GM12864 (cell line): ENCODE measurements at places on chromosomes 6 and 20.

- no peak for DNase-seq
Measured at GRCh38 chr6:81552644-81553043, 199.8 kb downstream of the TENT5A start.

DNA sequence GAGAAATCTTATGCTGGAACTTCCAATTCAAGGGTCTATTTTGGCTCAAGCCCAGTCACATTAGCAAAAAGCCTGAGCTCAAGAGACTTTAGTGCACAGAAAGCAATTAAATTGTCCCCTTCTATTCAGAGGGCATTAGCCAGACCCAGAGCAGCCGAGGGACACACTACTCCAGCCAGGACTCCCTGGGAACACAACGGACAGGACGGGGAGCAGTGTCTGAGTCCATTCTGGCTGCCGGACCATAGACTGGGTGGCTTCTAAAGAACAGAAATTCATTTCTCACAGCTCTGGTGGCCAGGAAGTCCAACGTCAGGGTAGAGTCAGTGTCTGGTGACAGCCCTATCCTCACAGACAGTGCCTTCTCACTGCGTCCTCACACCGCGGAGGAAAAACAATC, 78.4 kb downstream of the PRND start:
- no peak for DNase-seq

DNA sequence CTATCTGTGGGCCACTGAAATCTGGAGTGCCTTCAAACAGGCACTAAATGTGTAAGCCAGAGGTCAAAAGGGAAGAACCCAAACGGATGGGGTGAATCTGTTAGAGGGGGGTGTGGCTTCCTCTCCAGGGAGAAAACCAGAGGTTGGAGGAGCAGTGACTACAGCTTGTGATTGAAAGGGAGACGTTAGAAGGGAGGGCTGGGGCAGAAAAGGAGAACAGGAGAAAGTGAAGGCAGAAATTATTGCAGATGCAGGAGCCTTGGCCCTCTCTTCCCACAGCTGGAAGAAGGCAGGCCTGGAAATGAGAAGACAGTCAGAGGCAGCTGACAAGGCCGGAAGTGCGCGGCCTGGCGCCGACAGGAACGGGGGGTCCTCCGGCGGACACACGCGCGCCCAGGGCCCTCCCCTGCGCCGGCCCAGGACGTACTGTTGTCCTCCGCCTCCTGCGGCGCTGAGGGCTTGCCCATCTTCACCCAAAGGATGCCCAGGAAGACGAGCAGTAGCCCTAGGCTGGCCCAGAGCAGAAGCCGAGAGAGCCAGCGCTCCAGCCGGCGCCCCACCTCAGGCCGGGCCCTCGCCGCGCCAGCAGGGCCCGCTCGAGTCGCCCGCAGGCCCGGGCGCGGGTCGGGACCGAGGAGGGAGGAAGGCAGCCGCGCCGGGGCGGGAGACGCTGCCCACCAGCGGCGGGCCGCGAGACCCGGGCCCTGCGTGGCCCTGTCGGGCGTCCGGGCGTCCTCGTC, 806 bp downstream of the LEMD2 start:
- DNase-seq = peak; percentile 19

DNA sequence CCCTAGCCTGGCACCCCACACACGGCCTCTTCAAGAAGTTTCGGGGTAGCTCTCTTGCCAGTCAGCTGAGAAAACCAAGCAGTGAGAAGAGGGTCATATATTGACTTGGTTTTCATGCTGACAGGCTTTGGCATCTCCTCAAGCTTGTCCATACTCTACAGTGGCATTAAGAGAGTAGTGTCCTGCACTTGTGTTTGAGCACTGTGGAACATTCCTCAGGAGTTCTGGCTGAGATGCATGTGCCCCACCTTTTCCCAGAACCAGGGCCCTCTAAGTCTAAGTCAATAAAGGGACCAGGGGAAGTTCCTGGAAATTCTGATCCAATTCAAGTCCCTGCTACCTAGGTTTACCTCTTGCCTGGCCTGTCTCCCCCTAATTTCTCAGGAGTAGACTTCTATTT, 544.1 kb upstream of the FLRT3 start:
- DNase-seq = no peak

- no peak for DNase-seq
Measured at GRCh38 chr20:48339986-48340882, 487.6 kb downstream of the PREX1 start.

DNA sequence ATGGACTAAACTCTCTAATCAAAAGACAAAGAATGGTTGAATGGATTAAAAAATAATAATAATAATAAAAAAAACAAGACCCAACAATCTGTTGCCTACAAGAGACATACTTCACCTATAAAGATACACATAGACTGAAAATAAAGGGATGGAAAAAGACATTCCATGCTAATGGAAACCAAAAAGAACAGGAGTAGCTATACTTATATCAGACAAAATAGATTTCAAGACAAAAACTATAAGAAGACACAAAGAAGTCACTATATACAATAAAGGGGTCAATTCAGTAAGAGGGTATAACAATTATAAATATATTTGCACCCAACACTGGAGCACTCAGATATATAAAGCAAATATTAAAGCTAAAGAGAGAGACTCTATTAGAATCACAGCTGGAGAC, 106.7 kb downstream of the BTBD9 start:
- DNase-seq = no peak

- DNase-seq = no peak
Measured at GRCh38 chr6:56370127-56370540, 122.8 kb upstream of the COL21A1 start.

GRCh38 chr6:45691426-45691825, 313.7 kb upstream of the SUPT3H start:
- no peak for DNase-seq
